ENCODE measurements at places on chromosomes 11 and 22. TPM values are rescaled to one million over a fixed set of nuclear protein-coding genes. Genes with fewer than 3 reads are reported as not detected.

The KCNJ1 gene
- total RNA-seq = not detected

The OSBP gene
- 43.4 TPM for total RNA-seq

The SF3A1 gene
- total RNA-seq = 14.3 TPM

The INS gene
- total RNA-seq = not detected

The CASP12 gene
- not detected for total RNA-seq

The RASSF10 gene
- total RNA-seq = under 0.01 TPM

The ZNF202 gene
- total RNA-seq = 6.2 TPM

The SYCE3 gene
- total RNA-seq = not detected

The GGT1 gene
- total RNA-seq = 5.4 TPM

The CNTN5 gene
- total RNA-seq = 1.5 TPM

The ARHGAP8 gene
- total RNA-seq = not detected

The LRRC56 gene
- total RNA-seq = 0.89 TPM

The SCN4B gene
- total RNA-seq = 0.09 TPM
